ENCODE measurements at places on chromosomes 11 and 22.

DNA sequence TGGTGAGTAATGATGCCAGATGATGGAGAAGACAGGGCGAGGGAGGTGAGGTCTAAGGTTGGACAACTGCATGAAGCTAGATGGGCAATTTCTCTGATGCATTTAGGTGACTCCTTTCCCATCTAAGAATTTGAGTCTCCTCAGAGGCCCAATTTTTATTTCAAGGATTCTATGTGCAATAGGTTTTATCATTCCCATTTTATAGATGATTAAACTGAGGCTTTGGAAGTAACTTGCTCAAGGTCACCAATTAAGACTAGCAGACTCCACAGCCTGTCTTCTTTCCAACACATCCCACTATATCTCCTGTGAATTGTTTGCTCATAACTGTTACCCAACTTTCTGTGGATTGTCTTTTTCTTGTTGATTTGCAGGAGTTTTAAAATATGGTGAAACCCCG lies 28.5 kb downstream of the DSCAML1 start:
- no peak for DNase-seq

GRCh38 chr22:45885171-45885840 lies 91.7 kb downstream of the WNT7B start:
- DNase-seq, result no peak

- no peak for DNase-seq
Measured at GRCh38 chr11:45252134-45252856, 33.8 kb downstream of the SYT13 start.

DNA sequence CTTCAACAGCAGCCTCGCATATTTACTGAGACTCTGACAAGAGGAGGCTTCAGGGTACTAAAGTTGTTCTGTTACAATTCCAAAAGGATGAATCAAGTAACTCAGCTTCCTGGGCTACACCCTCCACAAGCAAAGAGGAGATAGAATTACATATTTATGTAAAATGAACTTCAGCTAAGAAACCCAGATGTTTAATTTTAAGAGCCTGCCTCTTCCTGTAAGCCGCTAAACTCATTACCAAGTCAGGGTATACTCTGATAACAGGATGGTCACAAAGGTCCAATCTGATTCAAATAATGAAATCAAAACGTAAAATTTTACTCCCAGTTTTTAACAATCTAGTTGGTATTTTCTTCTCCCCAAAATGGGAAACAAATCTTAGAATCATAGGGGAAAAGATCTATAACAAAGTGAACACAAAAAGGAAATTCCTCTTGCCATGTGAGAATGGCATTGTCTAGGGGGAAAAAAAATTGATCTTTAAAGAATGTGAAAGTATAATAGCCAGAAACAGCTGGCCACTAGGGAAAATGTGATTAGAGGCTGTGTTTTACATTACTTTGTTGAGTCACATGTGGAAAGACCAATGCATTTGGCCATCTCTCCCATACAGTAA lies 30.9 kb downstream of the CHEK2 start:
- DNase-seq, result no peak

GRCh38 chr11:10301656-10302358 lies 3.1 kb upstream of the ADM start:
- no peak for DNase-seq

DNA sequence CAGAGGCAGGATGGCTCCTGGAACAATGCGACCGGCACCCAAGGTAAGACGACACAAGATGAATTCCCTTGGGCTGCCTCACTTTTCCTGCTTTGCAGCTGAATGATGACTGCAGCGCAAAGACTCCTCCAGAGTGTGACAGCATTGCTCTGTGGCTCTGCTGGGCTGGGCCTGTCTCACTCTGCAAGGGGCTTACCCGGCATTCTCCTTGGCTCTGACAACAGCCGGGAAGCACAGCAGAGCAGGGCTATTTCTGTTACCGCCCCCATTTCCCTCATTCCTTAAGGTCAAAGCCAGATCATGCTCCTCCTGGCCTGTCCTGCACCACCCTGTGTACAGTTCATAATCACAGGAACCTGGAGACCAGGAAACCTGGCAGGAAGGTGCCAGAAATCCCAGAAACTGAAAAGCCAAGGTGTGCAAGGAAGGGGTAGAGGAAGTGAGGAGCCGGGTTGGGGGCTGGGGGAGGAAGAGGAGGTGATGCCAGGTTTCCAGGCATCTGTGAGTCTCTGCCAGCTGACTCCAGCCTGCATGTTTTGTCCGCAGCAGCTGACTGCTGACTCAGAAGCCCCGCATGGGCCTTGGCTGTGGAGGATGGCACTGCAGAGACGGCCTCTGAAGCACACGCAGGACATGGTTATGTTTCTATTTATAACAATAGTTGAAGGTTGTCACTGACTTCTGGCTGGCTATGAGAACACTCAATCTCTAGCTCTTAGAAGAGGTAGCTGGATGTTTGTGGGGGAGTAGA lies 113.6 kb downstream of the MICAL3 start:
- DNase-seq, result peak; percentile 81

DNA sequence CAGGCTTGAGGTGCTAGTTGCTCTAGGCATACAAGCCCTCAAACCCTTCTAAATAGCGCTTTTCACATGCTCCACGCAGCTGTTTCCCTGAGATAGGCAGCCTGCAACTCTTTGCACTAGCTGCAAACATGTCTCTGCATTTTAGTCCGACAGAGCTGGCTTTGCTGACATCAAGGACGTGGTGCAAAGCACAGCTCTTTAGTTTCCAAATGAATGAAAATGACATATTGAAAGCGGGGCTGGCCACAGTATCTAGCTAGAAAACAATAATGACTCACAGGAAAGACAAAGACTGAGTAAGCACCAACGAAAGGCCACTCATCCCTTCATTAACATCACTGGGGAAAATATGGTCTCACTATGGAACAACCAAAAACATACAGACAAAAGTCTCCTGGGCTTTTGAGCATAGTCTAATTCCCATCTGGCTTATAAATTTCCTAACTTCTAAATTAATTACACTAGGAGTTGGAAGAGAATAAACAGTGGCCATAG lies 15.3 kb upstream of the ZC3H12C start:
- no peak for DNase-seq

GRCh38 chr22:47196881-47197772 lies 434.7 kb downstream of the TBC1D22A start:
- no peak for DNase-seq

GRCh38 chr11:114073007-114073827 lies 13.7 kb downstream of the ZBTB16 start:
- DNase-seq, result no peak

GRCh38 chr22:49666146-49666809 lies 161.4 kb downstream of the BRD1 start:
- no peak for DNase-seq

DNA sequence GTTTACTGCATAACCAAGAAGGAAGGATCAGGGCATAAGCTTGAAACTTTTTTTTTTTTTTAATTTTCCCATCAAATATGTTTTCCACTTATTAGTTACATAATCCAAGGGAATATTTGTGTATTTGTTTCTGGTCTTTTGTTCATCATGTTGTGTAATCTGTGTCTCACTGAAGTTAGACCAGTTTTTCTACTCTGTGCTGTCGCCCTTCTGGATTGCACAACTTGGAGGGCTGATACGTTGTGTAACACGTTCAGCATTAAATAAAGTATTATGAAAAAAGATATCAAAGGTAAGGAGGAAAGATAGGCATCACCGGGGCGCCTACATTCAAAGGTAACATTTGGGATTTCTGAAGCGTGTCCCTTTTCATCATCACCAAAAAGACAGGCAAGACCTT lies 3.3 kb upstream of the E2F8 start:
- DNase-seq, result no peak

DNA sequence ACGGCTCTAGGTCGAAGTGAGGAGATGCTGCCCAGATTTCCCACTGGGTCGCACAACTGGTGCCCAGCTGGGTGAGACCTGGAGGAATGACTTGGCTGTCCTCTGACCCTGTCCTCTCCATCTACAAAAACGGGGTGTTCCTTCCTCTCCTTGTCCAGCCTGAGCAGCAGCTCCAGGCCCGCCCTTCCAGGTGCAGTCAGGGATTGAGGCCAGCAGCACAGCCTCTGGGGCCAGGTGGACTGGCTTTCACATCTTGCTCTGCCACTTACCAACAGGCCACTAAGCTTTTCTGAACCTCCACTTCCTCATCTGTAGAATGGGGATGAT lies 91.7 kb upstream of the LMO1 start:
- no peak for DNase-seq

- peak; percentile 79 for DNase-seq
Measured at GRCh38 chr11:75532200-75533048, 6.7 kb upstream of the GDPD5 start.

GRCh38 chr11:20278727-20279126 lies 84.8 kb upstream of the HTATIP2 start:
- DNase-seq, result no peak

DNA sequence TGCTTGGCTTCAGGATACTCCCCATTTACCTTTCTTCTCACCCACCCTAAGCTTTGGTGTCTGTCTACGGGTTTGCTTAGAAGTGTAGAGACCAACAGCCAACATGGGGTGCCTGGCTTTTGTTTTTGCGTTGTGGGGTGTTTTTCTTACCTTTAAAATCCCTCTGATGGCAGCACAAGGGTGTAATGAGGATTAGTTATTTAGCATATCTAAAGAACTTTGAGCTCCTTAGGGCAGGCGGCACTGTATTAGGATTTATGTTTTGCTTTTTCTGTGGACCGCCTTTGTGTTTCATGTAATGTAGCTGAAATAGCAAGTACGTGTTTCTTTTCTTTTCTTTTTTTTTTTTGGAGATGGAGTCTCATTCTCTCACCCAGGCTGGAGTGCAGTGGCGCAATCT lies 8.9 kb downstream of the AP2A2 start:
- no peak for DNase-seq

GRCh38 chr22:36595940-36596339 lies 67.0 kb upstream of the EIF3D start:
- no peak for DNase-seq

GRCh38 chr22:22887621-22888503 lies at the start of gene IGLL5:
IGLL5 (plus strand) TSS chr22:22887816; CDS start chr22:22888054, 238 bp downstream.
- no peak for DNase-seq

GRCh38 chr11:82682003-82682751 lies 51.5 kb downstream of the FAM181B start:
- DNase-seq, result no peak

DNA sequence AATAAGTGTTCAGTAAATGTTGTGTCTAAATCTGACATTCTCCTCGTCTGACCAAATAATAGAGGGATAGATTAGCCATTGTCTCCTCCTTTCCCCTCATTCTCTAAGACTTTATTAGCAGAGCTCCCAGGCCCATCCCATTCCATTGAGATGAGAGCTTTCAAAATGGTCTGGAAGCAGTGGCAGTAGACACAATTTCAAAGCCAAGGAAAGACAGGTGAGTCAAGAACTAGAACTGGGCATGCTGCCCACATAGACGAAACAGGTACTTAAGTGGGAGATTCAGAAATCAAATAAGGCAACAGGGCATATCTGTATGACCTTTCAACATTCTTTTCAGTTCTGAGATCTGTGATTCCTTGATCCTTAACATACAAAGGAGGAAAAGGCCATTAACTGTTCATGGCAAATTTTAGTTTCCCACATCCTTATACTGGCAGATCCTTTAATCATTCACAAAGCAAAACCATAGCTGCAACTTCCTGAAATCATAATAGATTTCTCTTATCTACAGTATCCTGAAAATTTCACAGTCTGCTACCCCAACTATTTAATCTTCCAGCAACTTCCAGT lies 96.6 kb upstream of the KCNA4 start:
- DNase-seq, result no peak

- no peak for DNase-seq
Measured at GRCh38 chr11:130651066-130651855, 202.8 kb downstream of the ADAMTS15 start.

DNA sequence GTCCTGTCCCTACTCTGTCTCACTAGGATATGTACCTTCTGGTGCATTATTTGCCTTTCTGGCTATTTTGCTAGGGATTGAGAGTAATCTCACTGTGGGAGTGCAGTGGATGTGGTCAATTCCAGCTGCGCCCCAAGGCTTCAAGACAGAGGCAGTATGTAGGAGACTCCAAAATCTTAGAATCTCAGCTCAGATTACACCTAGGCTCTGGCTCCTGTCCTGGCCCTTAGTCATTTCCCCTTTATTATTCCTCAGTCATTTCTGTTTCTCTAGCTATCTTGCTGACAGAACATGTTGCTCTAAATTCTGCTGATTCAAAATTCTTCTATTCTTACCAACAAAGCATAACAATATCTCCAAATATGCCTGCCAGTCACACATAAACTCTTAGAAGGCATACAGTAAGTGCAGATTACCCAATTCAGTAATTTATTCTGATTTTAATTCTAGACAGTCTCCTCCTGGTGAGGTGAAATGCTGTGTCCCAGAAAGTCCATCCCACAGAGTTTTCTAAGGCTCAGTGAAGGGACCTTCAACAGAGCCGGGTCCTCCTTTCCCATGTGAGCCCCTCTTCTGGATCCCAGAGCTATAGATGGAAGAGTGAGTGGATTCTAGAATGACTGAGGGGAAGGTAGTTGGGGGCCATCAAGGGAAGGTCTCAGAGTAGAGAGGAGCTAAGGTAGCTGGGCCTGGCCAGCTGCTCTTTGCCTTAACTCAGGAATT lies 24.3 kb upstream of the GLYATL1 start:
- no peak for DNase-seq

- DNase-seq, result no peak
Measured at GRCh38 chr11:12918667-12919066, 90.4 kb upstream of the RASSF10 start.

DNA sequence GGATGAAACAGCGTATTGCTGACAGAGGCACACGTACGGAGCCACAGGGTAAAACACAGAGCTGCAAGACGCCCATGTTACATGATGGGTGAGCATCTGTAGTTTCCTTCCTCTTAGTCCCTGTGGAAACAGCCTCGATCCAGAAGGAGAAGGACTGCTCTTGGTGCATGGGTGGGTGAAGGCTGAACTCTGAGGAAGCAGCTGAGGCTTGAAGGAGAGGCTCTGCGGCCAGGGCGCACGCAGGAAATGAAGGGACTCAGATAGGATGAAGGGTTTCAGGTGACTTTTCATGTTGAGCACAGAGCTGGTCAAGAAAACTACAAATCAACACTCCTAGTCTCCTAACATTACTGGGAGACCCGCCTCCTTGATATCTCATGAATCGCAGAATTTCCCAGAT lies 65.7 kb upstream of the ADA2 start:
- DNase-seq, result no peak

GRCh38 chr11:9155930-9156329 lies 64.5 kb upstream of the SCUBE2 start:
- no peak for DNase-seq

- no peak for DNase-seq
Measured at GRCh38 chr11:63554877-63555223, 8.3 kb downstream of the PLAAT2 start.

DNA sequence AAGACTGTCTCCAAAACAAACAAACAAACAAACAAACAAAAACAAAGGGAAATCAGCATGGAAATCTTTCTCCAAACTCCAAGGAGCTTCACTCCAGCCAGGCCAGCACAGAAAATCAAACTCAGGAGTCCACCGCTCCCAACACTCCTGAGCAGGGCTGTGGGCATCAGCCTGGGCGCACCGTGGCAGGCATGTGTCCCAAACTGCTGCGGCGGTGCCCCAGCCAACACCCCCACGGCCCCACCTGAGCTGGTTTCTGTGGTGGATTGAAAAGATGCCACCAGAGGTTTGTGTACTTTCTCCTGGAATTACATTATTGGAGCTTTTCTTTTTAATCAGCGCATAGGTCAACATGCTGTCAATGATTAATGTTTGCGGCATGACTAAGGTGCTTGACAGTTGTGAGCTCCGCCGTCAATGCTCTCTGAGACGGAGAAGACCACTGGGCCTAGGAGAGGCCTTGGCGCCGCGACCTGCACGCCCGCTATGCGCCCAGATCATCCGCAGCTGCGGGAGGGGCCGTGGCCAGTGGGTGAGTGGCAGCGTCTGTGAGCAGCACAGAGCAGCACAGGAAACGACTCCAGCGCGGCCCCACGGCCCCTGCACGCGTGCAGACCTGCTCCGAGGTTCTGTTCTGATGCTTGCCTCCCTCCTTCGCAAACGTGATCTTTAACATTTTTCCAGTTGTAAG lies 18.1 kb downstream of the DRD4 start:
- no peak for DNase-seq
